Pulmonary artery endothelial cell (primary cell): ENCODE measurements at places on chromosomes 5 and 9.

DNA sequence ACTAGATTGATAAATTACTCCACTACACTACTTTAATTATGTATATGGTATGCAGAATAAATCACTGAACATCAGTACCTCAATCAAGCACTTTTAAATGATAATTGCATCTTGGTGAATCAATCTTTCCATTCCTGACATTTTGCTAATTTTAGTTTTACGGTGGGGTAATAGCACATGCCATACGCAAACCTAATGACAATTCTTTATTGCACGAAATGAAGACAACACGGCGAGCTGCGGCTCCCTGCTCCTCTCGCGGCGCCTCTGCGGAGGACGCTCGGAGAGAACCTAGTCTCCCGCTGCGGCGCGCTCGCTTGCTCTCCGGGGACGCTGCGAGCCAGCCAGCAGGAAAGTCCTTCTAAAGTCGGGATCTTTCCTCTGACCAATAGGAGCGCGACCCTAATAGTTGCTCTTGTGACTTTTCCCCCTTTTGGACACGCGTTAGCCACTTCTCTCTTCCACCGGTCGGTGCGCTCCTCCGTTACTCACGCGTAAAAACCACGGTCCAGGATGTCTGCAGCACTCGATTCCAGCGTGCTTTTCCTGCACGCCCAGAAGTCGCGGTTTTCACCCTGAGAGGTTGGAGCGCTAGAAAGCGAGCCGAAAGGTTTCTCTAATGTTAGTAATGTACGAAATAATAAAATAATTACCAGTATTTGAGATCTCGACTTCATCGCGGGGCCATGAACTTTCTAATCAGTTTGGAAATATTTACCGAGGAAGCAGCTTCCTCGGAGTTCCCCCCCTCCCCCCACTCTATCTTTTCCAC, 1.0 kb upstream of the MEF2C start:
- no peak for DNase-seq

GRCh38 chr9:33106827-33107621, 30.6 kb upstream of the SMU1 start:
- peak; percentile 64 for DNase-seq

GRCh38 chr9:97573482-97574073, 59.6 kb downstream of the TSTD2 start:
- no peak for DNase-seq

DNA sequence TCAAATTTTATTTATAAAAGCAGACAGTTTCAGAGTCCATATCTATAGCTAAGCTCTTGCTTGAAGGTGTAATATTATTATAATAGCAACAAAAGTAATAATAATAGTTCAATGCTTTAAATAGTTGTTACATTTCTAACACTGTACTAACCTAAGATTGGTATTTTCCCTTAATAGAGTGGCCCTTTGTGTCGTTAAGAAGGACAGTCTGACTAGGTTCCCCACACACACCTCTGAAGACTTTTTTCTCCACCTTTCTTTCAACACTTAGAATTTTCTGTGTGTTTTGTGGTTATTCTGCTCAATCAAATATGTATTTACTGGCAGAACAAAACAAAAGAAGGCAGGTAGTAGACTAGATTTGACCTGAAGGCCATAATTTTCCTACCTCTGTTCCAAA, 223.2 kb upstream of the ACO1 start:
- no peak for DNase-seq

GRCh38 chr5:135859641-135860040, 25.2 kb downstream of the SLC25A48 start:
- DNase-seq, result no peak

DNA sequence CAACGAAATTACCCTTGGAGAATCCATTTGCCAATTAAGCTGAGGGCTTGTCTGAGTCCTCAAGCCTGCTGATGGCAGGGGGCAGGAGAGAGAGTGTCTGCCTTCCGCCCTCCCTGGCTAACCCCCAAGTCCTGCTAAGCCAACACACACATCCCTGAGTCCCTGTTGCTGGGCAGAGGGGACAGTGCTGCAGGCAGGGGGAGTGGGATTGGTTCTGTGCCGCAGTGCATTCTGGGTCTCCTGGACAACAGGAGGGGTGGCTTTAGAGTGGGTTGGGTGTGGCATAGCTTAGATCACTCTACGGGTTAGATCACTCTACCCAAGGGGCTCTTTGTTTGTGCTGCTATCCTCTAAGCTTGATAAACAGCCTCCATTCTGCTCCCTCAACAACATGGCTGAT, 427.7 kb downstream of the CDK5RAP2 start:
- DNase-seq, result no peak

DNA sequence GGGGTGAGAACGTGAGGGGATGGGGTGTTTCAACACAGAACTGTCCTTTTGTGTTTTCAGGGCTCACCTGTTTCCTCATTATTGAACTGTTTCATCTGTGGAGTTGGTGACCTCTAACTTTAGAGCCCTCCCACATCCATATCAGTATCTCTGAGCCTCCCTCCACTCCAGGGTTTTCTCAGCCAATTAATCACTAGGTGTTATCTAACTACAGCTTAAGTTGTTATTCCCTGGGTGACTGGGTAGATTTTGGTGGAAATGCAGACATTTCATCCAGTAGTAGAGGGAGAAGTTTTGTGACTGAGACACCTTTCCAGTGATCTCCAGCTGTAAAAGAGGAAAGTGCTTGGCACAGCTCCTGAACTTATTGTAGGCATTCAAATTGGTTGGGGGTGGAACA, 23.7 kb downstream of the PPP3R2 start:
- no peak for DNase-seq

- no peak for DNase-seq
These were observed 4.9 kb downstream of the ADAM19 start for GRCh38 chr5:157570531-157571200.

- no peak for DNase-seq
These were observed 24.0 kb downstream of the TRIP13 start for GRCh38 chr5:916441-917293.

DNA sequence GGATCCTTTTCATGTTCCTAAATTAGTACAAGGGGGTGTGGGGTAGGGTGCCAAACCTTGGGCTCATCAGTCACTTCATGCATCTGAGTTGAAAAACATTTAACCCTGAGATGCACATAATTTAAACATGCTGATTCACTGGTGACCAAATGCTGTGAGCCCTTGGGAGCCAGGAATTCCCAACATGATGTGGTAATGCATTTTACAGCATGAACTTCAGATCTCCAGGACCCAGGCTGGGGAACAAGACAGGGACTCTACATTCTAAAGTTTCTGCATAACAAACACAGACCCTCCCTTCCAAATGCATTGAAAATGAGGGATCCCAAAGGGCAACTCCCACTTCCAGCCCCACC, 322.2 kb downstream of the NDUFS4 start:
- DNase-seq, result no peak

DNA sequence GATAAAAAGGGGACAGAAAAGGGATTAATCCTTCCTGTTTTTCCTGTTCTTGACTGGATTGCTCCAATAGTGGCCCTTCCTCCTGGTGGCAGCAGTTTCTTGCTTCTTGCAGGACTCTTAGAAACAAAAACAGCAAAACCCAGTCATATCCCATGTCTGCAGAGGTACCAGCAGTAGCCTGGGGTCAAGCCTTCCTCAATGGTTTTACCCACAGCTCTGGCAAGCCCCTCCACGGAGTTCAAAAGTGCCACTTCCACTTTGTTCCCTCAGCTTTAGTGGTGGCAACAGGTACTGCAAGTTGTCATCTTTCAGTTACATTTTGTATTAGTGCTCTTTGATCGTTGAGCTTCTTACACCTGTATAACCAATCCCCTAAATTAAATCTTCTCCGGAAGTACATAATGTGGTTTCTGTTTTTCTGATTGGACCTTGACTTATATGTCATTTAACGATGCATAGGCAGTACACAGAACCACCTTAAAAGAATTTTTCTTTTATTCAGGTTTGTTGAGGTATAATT, 8.7 kb upstream of the RANBP6 start:
- DNase-seq, result no peak

DNA sequence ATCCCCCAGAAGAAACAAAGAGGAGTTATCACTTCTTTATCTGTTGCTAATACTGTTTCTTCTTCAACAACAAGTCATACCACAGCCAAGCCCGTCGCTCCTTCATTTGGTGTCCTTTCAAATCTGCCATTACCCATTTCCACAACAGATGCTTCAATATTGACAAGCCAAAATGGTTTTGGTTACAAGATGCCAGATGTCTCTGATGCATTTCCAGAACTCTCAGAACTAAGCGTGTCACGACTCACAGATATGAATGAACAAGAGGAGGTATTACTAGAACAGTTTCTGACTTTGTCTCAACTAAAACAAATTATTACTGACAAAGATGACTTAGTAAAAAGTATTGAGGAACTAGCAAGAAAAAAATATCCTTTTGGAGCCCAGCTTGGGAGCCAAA, 16.0 kb upstream of the HAND1 start:
- DNase-seq, result no peak

DNA sequence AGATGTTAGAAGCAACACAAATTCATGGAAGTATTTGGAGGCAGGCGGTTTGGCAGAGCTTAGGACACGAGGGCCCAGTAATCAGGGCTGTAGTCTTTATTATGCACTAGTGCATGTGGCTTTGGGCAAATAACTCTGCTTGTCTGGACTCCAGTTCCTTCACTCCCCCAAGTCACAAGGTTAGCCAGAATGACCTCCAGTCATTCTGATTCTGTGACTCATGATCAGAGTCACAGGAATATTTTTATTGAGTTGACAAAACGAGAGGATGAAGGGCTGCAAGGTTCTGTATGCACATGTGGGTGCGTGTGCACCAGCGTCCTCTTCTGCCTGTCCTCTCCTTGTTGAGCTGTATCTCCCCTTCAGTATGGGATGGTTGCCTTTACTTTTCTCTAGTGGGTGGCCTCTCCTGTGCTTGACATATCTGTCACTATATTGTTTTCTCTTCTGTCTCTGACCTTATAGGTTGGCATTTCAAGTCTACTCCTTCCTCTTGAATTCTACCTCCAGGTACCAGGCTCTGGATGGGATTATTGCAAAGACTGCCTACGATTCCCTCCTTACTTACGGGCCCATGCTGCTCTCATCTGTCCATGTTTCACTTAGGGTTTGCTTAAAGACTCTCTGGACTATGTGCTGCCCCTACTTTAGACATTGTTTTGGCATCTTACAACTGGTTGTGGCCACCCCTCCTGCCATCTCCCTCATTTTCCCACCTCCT, 94.6 kb downstream of the KDM4C start:
- no peak for DNase-seq

GRCh38 chr5:148290271-148291195, 21.7 kb upstream of the SPINK7 start:
- no peak for DNase-seq

DNA sequence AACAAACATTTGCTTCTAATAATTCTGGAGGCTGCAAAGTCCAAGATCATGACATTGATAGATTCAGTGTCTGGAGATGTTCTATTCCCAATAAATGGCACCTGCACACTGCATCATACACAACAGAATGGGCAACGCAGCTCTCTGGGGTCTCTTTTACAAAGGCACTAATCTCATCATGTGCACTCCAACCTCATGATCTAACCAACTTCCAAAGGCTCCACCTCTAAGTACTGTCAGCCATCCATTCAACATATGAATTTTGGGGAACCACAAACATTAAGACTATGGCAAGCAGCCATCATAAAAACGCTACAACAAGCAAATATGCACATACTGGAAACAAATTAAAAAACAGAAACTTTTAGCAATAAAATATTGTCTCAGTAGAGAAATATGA, 121.1 kb downstream of the CYLC2 start:
- no peak for DNase-seq

DNA sequence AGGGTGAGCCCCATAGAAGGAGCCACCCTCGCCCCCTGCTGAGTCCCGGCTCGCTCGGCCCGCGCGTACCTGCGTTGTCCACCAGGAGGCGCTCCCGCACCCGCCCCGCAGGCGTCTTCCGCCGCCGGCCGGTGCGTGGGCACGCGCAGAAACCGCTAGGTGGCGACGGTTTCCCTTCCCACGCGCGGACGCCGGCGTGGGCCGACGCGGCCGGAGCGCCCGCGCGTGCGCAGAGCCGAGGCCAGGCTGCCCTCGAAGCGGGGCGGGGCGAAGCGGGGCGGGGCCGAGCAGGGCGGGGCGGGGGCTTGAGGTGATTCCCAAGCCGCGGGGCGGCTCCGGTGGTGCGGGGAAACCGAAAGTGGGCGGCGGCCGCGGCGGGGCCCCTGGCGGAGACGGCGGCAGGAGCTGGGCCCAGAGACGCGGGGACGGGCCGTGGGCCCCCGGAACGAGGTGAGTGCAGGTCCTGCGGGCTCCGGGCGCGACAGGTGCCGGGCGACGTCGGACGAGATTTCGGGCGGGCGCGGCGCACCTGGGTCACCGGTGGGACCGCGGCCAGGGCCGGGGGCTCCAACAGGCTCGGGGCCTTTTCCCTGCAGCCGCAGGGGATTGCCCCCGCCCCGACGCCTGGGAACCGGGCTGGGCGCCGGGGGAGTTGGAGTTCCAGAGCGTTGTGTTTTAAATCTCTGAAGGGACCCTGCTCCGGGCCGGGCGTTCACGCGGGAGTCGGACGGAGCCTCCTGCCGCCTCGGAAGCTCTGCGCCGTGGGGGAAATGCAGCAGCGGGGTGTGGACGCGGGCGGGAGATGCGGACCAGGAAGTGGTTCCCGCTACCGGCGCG, at the start of gene TDRD7:
Gene TDRD7, plus strand, starts transcription at position 308 of the 837 bp plus-strand sequence. CDS start 16,370 bp downstream, outside the sequence.
- DNase-seq, result no peak

GRCh38 chr9:35598866-35599590, 6.0 kb upstream of the TESK1 start:
- DNase-seq, result no peak

DNA sequence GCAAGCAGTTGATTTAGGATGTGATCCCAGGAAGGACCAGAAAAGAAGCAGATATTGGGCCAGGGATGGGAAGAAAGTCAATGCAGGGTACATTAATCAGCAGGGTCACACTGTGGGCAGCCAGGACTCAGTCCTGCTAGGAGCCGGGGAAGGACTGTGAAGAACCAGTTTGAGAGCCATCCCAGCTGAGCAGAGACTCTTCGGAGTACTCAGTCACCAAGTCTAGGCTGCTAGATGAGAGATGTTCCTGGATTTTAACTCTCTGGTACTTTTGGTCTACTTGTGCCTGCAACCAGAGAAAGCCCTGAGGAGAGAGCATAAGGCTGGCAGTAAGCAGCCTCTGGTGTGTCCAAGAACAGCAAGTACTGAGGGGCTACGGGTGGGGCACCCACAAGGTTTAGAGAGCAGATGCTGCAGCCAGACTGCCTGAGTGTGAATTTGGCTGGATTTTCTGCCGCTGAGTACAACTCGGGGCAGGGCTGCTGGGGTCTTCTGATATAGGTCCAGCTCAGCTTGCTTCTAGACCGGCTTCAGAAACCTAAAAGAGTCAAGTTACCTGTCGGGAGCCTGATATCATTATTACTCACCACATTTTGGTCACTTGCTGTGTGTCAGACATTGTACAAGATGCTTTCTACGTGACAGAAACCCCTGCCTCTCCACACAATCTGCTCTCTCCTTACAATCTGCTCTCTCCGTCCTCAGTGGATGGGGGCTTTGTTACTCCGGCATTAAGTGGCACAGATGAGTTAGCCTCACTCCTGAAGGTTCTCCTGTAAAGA, 250.2 kb upstream of the GAS1 start:
- DNase-seq, result no peak
